Hematopoietic multipotent progenitor cell (in vitro differentiated cells): ENCODE measurements at places on chromosomes 13 and 19. TPM values are rescaled to one million over a fixed set of nuclear protein-coding genes. Genes with fewer than 3 reads are reported as not detected.
A peak's percentile ranks its signal among the peaks of the same experiment; 100 is the strongest.

CADM4 gene
- total RNA-seq, result 0.27 TPM

DNA sequence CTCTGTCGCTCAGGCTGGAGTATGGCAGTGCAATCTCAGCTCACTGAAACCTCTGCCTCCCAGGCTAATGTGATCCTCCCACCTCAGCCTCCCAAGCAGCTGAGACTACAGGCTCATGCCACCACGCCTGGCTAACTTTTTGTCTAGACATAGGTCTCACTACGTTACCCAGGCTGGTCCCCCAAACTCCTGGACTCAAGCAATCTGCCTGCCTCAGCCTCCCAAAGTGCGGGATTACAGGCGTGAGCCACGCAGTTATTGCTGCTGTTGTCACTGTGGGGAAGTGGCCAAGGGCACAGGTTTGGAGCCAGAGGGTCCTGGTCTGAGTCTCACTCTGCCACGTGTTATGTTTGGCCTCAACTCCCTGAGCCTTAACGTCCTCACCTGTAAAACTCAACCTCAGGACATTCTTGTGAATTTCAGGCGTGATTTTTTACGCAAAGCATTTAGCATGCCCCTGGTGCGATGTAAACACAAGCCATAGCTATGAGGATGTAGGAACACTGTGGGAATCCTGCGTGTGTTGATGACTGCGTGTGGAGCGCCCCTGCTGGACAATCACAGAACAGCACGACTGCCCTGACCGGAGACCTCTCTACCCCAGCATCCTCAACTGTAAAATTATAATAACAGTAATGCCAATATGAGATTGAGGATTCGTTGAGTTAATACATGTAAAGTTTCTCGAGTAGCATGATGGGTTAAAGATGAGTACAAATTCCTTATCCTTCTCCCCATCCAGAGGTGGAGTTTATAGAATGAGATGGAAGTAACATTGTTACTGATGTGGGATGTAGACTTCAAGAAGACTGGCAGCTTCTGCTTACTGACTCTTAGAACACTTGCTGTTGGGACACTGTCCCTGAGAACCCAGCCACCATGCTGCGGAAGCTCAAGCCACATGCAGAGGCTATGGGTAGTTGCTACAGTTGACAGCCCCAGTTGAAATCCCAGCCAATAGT is 41.8 kb upstream of the PNMA8B start:
- DNase-seq, result no peak

GRCh38 chr13:113220141-113220598 is 10.8 kb downstream of the CUL4A start:
- DNase-seq, result no peak

DNA sequence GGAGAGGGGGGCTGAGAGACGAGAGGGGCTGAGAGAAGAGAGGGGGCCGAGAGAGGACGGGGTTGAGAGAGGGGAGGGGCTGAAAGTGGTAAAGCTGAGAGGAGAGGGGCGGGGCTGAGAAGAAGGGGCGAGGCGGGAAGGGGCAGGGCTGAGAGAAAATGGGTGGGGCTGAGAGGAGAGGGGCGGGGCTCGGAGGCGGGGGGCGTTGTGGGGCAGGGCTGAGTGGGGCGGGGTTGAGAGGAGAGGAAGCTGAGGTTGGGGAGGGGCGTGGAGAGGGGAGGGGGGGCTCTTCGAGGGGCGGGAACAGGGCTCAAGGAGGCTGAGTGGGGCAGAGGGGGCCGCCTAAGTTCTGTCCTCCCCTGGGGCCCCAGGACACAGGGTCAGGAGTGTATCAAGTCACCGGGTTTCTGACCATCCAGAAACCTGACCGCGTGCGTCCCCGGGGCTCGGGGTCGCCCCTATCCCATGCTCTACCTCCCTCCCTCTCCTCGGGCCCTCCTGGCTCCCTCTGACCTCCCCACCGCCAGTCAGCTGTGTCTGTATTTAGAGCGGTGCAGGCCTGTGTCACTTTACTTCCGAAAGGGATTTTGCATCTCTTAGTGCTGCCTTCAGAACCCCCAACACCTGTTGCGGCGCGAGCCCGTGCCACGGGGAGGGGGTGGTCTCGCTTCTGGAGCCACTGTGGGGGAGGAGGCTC is 38.6 kb upstream of the SEMA6B start:
- no peak for DNase-seq

- no peak for DNase-seq
These were observed 19.7 kb downstream of the UBAC2 start for GRCh38 chr13:99220199-99220935.

SUGP2 gene
- total RNA-seq, result 33.7 TPM

DNA sequence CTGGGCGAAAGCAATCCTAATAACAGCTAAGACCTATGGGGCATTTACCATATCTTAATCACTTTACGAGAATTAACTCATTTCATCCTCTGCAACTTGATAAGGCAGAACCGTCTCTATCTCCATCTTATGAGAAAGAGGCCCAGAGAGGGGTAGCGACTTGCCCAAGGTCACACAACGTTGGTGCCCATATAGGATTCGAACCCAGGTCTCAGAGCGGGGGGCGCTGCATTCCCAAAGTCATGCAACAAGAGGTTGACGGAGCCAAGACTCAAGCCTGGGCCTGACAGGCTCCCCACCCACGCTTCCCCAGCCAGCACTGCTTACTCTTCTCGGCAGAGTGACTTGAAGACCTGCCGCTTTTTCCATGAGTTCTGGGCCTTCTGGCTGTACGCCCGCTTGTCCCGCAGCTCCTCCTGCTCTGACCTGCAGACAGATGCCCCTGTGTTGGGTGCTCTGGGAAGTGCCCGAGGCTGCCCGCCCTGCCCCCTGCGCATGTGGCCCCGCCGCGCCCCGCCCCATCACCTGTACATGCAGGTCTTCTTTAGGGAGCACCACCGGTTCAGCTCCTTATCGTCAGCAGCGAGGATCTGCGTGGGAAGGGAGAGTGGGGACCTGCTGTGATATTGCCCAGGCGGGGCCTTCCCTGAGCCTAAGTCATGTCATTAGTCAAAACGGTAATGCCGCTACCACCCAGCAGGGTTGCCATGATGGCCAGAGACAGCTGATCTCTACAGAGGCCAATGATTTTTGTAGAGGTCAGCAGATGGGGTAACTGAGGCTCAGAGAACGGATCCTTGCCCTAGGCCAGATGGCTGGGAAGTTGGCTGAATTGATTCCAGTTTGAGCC is 10.8 kb downstream of the KRI1 start:
- no peak for DNase-seq

GGN gene
- total RNA-seq, result under 0.01 TPM

GRCh38 chr13:113170511-113170910 is 12.1 kb downstream of the PROZ start:
- DNase-seq, result no peak

- DNase-seq, result no peak
These were observed 2.0 kb upstream of the VPS36 start for GRCh38 chr13:52452470-52452869.

GRCh38 chr19:39078436-39079200 is 5.5 kb upstream of the ACP7 start:
- no peak for DNase-seq

- DNase-seq, result no peak
These were observed 418.4 kb downstream of the EFNB2 start for GRCh38 chr13:106117035-106117434.

SIGLEC8 gene
- total RNA-seq, result 0.27 TPM

THSD8 gene
- total RNA-seq, result not detected

ZNF14 gene
- total RNA-seq, result 3.0 TPM

DNA sequence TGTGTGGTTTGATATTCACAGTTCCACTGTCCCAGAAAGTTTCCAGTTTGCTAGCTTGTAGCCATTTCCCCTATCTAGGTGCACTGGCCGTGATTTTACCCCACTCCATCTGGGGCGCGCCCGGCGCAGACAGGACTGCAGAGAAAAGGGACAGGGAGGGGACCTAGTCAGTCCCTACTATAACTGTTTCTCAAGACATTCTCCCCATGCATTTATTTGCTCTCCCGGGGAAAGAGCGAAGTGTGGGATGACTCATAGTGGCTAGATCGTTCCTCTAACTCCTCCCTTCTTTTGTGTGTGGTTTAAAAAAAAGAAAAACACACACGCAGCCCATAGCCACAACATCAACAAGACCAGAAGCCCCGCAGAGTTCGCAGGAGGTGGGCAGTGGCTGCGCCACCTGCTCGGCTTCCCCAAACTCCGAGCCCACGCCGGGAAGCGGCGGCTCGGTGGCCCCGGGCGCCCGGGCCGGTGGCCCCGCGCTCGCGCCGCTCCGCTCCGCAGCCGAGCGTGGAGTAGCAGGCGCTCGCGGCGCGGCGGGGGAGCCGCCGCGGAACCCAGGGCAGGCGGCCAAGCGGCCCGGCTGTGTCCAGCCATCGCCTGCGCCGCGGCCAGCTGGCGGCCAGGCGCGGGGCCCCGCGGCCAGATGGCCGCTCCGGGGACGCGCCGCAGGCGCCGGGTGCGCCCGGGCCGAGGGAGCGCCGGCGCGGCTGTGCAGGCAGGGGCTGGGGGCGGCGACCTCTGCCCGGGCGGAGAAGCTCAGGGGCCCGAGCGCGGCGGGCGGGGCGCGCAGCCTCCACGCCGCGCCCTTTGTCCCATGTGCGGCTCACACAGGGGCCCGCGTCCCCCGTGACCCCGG is 653 bp downstream of the TMTC4 start:
- peak; percentile 84 for DNase-seq

FGF14 gene
- under 0.01 TPM for total RNA-seq

- peak; percentile 60 for DNase-seq
These were observed 6.4 kb downstream of the AXL start for GRCh38 chr19:41225238-41226052.

DNA sequence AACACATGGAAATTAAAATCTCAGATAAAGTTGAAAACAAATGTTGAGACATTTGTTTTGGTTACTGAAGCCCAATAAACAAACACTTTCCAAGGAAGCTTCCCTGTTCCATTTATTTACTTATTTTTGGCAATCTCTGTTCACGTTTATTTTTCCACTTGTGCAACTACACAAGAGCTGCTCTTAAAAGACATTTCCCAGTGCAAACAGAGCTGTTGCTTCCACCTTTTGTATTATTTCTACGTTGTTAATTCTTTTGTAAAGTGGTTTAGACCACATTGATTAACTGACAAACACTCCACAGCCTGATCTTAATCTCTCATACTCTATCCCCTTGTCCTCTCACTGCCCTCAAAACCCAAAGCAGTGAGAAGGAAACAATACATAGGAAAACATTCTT is 757.6 kb downstream of the LIG4 start:
- no peak for DNase-seq

DNA sequence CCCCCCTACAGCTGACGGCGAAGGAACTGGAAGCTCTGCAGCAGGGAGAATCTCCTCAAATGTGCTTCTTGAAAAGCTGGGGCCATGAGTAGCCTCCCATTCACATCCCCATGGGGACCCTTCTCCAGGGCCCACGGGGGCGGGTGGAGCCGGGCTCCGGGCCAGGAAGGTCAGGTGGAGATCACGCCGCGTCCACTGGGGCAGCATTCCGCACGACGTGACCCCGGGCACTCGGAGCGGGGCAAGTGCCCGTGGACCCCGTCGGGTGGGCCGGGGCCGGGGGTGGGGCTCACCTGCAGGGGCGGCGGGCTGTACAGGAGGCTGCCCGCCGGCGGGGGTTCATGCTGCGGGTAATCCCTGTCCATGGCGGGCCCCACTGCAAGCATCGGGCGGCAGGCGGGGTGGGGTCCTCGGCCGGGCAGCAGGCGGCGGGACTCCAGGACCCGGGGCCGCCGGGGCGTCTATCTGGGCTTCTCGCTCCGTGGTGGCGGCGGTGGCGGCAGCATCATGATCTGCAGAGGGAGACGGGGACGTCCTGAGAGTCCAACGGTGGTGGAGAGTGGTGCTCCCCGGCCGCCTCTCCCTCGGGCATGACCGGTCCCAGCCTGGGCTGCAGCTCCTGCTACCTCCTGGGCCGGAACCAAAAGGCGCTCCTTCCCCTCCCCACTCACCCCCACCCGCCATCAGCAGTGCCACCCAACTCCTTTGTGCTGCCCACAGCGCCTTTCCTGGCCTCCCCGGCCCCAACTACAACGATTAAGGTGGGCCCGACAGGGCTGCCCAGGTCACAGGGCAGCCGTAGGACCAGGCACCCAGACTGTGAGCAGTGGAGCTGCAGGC is 20.0 kb downstream of the SBNO2 start:
- DNase-seq, result no peak

- DNase-seq, result peak; percentile 95
These were observed 10.0 kb downstream of the DPF1 start for GRCh38 chr19:38213911-38214625.

DNA sequence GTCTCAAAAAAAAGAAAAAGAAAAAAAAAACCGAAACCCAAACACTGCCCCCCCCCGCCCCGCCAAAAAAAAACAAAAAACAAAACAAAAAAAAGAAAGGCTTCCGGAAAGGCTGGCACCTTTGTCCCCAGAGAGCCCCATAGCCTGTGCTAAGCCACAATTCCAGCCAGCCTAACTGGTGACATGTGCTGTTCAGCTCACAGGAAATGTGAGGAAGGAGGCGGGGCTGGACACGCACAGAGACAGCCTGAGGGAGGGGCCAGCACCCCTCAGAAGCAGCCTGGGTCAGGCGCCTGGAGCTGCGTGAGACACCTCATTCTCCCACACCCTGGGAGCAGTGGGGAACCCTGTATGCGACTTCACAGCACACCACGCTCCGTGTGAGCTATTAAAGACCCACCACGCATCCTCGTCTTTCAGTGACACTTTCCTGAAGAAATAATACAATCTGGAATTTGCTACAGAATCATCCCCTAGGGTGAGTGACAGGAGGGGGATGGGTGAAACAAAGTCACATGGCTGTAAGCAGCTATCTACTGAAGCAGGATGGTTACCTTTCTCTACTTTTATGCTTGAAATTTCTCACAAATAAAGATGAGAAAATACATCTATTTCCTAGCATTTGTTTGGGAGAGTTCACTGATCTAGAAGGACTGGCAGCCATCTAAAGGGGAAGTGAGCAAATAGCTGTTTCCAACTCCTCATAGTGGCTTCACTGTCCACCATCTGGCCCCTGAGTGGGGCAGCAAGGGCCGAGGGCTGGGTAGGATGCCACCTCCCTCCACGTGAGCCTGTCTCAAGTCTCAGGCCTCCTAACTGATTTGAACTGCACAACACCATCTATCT is 12.3 kb upstream of the SLC35E1 start:
- DNase-seq, result peak; percentile 81

GRCh38 chr19:58570770-58571574 is 2.2 kb downstream of the MZF1 start:
- DNase-seq, result no peak

- no peak for DNase-seq
These were observed 22.9 kb downstream of the DNM2 start for GRCh38 chr19:10740798-10741197.

DNA sequence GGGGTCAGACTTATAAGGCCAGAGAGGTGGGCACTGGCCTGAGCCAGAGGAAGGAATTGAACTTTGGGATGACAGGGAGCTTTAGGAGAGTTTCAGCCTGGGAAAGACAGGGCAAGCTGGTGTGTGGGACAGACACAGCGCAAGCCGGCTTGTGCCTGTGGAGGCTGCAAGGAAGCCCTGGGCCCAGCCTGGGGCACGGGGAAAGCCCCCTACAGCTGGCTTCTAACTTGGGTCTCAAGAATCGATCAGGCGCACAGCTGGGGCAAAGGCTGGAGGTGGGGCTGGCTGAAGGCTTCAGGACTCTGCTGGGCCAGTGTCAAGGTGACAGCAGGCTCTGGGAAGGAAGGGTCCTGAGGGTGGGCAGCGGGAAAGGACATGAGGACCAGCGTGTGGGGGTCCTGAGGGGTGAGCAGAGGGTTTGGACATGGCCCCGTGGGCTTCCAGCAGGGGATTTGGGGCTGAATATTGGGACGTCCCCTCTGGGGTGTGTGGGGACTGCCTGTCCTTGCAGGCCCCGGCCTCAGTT is 3.0 kb downstream of the PTOV1 start:
- no peak for DNase-seq
